Stimulated activated naive CD8-positive, alpha-beta T cell treated with anti-CD3 and anti-CD28 coated beads, Interleukin-15, amount 100 ng/mL, for 72 hours (primary cell): ENCODE measurements at places on chromosomes 1 and 21.

DNA sequence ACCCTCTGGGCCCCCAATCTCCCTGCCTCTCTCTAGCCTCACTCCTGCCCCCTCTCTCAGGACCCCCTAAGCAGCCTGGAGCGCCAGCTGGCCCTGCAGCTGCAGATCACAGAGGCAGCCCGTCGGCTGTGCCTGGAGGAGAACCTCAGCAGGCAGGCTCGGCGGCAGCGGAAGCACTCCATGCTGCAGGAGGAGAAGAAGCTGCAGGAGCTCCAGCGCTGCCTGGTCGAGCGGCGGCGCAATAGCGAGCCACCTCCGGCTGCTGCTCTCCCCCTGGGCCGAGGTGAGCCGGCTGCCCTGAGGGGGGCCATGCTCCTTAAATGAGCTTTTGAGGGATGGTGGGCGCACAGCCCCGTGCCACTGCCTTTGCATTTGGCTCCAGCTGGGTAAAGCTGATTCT, 6.2 kb downstream of the INAVA start:
- no peak for DNase-seq

GRCh38 chr1:204201348-204202040, 5.2 kb upstream of the KISS1 start:
- no peak for DNase-seq

GRCh38 chr1:61202854-61203598, 120.7 kb downstream of the NFIA start:
- DNase-seq, result no peak

GRCh38 chr1:59692591-59692990, 122.2 kb upstream of the HOOK1 start:
- DNase-seq, result no peak

DNA sequence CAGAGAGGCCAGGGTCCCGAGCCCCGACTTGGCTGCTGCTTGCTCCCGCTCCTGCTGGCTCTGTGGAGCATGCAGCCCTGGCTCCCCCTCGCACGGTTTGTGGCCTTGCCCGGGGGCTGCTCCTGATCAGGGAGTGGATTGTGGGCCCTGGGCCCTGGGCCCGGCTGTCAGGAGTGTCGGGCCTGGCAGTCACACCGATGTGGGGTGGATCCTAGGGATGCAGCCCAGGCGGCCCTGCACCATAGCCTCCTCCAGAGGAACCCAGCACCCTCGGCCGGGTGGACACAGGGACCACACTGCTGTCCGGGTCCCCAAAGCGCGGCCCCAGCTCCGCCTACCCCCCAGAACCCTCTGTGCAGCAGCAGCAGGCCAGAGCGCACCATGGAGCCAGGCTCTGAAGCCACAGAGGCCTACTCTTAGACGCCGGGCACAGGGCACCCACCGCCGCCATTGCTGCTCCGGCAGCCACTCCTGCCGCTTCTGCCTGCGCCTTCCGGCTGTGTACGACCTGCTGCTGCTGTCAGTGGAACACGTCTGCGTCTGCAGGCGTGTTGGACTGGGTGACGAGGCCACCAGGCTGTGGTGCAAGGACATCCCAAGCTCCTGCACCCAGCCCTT, 9.4 kb downstream of the SLX9 start:
- DNase-seq, result no peak

DNA sequence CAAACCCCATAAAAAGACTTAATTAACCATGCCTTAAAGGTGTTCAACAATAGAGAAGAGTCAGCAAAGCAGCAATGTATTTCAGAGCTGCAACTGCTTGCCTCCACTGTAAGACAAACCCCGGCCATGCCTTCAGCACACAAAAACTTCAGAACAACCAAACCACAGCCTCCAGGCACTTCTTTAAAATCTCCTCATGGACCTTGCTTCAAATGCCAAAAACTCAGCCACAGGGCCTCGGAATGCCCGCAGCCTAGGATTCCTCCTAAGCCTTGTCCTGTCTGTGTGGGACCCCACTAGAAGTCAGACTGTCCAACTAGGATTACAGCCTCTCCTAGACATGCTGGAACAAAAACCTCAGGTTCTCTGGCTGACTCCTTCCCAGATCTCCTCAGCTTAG, 208.1 kb upstream of the DUSP10 start:
- DNase-seq, result no peak

GRCh38 chr1:158604968-158605367, at the start of gene OR10Z1:
Gene OR10Z1 (plus strand): TSS chr1:158605268. CDS start chr1:158606439, 1,171 bp downstream.
- DNase-seq, result no peak

GRCh38 chr1:51829058-51829457, 49.5 kb downstream of the NRDC start:
- DNase-seq, result no peak
